Astrocyte (in vitro differentiated cells and primary cell): ENCODE measurements at places on chromosomes 1 and 21.

DNA sequence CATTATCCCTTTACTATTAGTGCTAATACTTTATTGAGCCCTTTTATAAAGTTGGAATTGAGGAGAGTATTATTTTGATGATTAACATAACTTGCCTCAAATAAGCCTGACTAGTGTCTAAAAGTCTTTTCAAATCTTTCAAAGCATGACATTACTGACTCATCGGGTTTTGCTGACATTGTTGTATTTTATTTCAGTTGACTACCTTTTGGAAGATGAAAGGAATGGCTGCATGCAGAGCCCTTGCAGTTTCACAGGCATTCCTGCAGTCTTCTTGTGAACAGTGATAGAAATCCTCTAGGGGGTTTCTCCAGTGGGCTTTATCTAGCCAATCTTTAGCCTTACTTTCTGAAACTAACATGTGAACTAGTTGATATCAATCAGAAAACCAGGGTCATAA is 43.0 kb upstream of the TMEM61 start:
- DNase-seq, result peak; percentile 31

DNA sequence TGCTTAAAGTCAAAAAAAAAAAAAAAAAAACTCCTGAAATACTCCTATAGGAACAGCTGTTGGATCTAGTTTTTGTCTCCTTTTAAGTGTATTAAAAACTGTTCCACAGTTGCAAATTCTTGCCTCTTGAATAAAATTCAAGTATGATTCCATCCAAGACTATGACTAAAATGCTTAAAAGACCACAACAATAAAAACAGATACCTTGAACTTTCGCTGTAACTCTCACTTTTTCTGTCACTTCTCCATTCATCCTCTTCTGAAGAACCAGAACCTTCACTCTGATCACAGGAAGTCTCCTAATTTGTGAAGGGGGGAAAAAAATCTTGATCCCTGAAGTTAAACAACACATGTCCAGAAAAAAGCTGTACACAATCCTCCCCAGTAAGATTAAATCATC is 55.0 kb upstream of the PSMG1 start:
- peak; percentile 41 for DNase-seq

GRCh38 chr1:18037651-18038050 is 69.9 kb upstream of the IGSF21 start:
- no peak for DNase-seq

DNA sequence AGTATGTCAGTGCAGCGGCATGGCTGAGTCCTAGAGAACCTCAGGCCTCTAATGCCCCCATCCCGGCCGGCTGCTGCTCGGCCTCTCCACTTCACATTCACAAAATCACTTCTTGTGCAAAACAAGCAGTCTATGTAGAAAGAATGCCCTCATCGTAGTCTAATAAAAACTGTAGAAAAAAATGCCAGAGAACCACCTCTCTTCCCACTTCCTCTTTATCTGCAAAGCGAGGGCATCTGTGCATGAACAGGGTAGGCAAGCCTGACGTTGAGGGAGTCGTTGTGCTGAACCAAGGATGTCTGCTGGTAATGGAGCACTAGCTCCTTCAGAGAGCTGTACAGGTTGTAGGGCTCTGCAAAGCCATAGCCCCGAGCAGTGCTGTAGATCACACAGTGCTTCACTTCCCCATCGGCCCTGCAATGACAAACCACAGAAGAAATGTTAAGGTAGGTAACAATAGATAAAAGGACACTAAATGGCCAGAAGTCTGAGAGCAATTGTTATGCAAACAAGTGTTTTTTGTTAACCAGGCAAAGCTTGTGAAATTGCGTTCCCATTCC is 88.9 kb downstream of the PIK3R3 start:
- DNase-seq, result no peak

DNA sequence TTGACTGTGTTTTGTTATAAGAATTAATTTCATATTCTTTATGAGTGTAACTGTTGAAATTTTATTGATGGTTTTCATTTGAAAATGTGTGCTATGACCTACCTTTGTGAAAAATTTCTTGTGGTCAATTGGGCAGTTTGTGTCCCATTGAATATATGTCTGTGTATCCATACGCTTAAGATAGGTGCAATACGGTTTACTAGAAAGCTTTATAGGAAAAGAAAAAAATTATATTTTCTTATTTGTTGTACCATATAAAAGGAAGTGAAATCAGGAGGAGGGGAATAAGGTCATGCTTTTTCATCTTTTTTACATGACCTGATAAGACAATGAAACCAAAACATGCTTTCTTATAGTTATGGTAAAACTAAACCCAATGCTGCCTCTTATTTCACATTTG is 807.7 kb downstream of the USP25 start:
- no peak for DNase-seq

GRCh38 chr1:74526708-74527107 is 14.3 kb upstream of the LRRC53 start:
- DNase-seq, result no peak

DNA sequence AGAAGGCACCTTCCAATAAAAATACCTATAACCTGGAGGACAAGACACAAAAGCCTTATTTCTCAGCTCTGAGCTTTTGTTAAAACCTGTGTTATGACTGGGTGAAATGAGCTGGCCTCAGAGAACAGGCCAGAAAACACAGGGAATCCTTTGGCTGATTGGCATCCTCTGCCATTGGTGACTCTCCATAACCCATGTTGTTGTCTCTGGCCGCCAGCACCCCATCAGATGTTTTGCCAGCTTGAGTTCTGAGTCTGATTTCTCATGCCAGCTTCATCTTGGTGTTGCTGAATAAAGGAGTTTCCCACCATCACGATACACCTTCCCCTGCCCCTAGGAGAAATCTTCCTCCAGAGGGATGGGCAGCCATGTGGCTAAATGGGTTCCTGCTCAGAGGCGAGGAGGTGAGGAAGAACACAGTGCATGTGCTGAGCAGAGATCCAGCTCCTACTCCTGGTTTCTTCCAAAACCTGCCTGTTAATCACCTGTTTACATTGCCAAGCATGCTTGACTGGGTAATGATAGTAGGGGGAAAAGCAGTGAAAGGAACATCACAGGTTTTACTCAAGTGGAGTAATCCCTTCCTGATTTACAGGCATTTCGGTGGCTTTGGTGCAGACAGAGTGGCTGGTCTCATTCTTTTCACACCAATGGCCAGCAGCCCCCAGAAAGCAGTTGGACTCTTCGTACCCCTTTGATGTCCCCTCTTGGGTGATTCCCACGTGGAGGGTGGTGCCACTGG is 109.8 kb downstream of the ROR1 start:
- DNase-seq, result no peak

- no peak for DNase-seq
Measured at GRCh38 chr21:41363370-41364270, 1.8 kb downstream of the MX2 start.

DNA sequence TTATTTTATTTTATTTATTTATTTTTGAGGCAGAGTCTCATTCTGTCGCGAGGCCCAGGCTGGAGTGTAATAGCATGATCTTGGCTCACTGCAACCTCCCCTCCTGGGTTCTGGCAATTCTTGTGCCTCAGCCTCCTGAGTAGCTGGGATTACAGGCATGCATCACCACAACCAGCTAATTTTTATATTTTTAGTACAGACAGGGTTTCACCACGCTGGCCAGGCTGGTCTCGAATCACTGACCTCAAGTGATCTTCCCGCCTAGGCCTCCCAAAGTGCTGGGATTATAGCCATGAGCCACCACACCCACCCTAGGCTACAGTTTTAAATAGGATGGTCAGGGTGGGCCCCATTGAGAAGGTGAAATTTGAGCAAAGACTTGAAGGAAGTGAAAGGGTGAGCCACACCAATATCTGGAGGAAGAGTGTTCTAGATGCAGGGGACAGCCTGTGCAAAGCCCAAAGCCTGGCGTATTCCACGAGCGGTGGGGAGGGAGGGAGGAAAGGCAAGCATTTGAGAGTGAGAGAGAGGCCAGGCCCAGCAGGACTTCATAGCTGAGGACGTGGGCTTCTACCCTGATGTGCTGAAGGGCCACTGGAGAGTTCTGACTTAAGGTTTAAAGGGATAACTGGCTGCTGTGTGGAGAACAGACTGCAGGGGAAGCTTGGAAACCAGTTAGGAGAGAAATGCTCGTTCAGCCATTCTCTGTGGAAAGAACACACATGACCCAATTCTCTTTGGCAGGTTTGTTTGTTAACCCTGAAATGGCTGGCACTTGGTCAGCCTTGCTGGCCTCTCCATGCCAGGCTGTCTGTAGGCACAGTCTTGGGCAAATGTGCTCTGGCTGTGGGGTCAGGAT is 62.6 kb upstream of the FAM20B start:
- DNase-seq, result no peak
